Stimulated activated CD8-positive, alpha-beta memory T cell treated with anti-CD3 and anti-CD28 coated beads, Interleukin-4, amount 100 ng/mL, for 4 hours (primary cell): ENCODE measurements at places on chromosomes 7 and 10.

DNA sequence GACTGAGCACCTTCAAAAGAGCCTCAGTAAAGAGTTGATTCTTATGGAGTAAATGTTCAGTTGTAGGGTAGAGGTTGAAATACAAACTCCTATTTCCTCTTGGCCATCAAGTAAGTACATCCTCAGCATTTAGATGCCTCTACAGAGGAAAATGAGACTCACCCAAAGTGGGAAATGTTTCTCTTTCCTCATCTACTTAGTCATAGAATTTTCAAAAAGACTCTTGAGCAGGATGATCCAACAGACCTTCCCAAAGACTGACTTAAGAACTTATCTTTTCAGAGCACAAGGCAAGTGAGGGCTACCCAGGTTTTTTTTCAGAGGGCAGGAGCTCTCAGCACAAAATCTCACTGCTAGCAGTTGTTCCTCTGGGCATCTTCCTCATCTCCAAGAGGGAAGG, 449.1 kb downstream of the KCNMA1 start:
- no peak for DNase-seq

DNA sequence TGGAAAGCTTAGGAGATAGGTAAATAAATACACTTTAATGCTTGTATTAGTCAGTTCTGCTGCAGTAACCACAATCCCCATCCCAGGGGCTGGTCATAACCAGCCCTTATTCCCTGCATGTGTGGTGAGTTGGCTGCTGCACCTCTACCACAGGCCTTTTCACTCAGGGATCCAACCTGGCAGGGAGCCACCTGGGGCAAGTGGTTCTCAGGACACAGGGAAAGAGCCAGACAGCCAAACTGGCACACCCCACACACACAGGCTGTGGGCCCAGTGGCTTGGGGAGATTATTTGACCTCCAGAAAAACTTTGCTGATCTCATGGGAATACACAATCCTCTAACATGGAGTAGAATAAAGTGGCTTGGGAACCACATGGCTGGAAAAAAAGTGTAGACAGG, 400.0 kb upstream of the RNF32 start:
- DNase-seq = no peak

DNA sequence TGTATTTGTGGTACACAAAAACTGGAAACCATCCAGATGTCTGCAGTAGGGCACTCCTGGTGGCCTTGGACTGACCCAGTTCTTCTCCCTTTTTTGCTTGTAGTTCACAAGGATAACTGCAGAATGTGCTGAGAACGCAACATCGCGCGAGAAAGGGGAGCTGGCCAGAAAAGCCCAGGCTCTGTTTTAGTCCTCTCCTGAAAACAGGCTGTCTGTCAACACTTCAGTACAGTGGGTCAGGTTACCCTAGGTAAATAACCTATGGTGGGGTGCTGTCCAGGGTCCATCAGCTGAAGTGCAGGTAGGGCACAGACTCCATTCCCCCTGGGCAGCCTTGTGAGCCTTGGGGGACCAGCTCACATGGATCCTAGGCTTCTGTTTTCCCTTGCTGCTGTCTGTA, 495.8 kb downstream of the MDFIC start:
- DNase-seq = no peak

DNA sequence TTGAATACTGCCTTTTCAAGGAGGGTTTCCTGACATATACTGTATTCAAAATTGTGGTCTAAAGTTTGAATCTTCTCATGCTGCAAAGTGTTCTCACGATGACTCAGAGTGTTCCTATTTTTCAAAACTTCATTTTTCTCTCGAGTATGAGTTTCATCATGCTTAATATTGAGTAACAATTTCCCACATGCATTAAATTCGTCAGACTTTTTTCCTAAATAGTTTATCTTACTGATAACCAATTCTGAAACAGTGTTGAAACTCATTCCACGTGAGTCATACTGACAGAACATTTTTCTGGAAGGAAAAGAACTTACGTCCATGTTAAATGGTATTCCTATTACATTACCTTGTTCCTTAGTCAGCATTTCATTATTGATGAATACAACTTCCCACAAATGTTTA, 44.1 kb downstream of the ZNF33B start:
- DNase-seq = no peak

DNA sequence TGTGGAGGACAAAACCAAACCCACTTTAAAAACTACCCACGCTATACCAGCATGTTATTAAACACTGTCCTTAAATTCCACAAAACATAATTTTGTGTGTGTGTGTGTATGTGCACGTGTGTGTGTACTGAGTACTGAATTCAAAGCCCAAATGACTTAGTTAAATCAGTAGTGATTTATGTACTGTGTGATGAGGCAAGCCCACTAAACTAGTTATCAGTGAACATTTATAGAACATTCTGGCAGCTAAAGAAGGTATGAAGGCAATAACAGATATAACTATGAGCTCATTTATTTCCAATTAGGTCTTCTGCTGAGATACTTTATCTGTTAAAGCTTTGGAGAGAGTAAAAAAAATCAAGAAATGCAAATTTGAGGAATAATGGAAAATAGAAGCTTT, 115.1 kb downstream of the CPED1 start:
- no peak for DNase-seq
